Bronchial epithelial cell (primary cell): ENCODE measurements at places on chromosomes 2 and 18. TPM values are rescaled to one million over a fixed set of nuclear protein-coding genes. Genes with fewer than 3 reads are reported as not detected.

Gene MDH1B
- 0.26 TPM in 1 of 2 replicates, not detected in the other for total RNA-seq

Gene NR4A2
- total RNA-seq, result under 0.01 and 0.26 TPM in 2 replicates

Gene EDAR
- total RNA-seq, result under 0.01 and 0.90 TPM in 2 replicates

Gene RNF144A
- 0.13 and 0.26 TPM in 2 replicates for total RNA-seq

Gene STPG4
- total RNA-seq, result under 0.01 and 0.51 TPM in 2 replicates

Gene RFX8
- total RNA-seq, result not detected in 2 replicates

Gene APOB
- total RNA-seq, result under 0.01 TPM in 1 of 2 replicates, not detected in the other

Gene ANKRD30B
- total RNA-seq, result not detected in 2 replicates

Gene WNT10A
- 2.3 and 2.4 TPM in 2 replicates for total RNA-seq

Gene IL36G
- 0.51 TPM in 1 of 2 replicates, not detected in the other for total RNA-seq

Gene SOX11
- total RNA-seq, result not detected in 2 replicates

Gene PRKAG3
- total RNA-seq, result not detected in 2 replicates

Gene OSR1
- 1.3 and 1.7 TPM in 2 replicates for total RNA-seq

Gene DUSP2
- total RNA-seq, result 1.8 and 5.3 TPM in 2 replicates

Gene UGT1A4
- total RNA-seq, result 0.26 and 2.9 TPM in 2 replicates

Gene SP9
- not detected in 2 replicates for total RNA-seq

Gene CRYBA2
- not detected in 2 replicates for total RNA-seq

Gene KCNE4
- under 0.01 and 0.26 TPM in 2 replicates for total RNA-seq

Gene PDE11A
- total RNA-seq, result not detected in 2 replicates

Gene KRTCAP3
- total RNA-seq, result 28.4 and 29.1 TPM in 2 replicates

Gene FARSB
- 12.9 and 13.6 TPM in 2 replicates for total RNA-seq

Gene IL1A
- 53.5 and 82.7 TPM in 2 replicates for total RNA-seq

Gene BCL11A
- 1.8 and 3.6 TPM in 2 replicates for total RNA-seq

Gene REEP1
- under 0.01 TPM in 1 of 2 replicates, not detected in the other for total RNA-seq

Gene SCN3A
- not detected in 2 replicates for total RNA-seq

Gene GREB1L
- total RNA-seq, result 0.79 and 0.90 TPM in 2 replicates

Gene RFTN2
- total RNA-seq, result under 0.01 and 0.13 TPM in 2 replicates

Gene LIMS1
- total RNA-seq, result 42.1 and 62.1 TPM in 2 replicates

Gene PMS1
- 22.3 and 22.6 TPM in 2 replicates for total RNA-seq
